Right atrium auricular region (tissue), 2 donors: ENCODE measurements at places on chromosomes 5 and 9. TPM values are rescaled to one million over a fixed set of nuclear protein-coding genes. Genes with fewer than 3 reads are reported as not detected.

GRCh38 chr9:112486221-112487007 lies at the start of gene KIAA1958:
Gene KIAA1958, plus strand, starts transcription at chr9:112486827. Its CDS starts 87,254 bp downstream, at chr9:112574081.
- H3K27me3 ChIP-seq: no peaks in the 10 kb centered on the region
- peak within 1 kb of the TSS; percentile 62 for H3K27ac ChIP-seq
- no peaks in the 10 kb centered on the region for H3K36me3 ChIP-seq
- DNase-seq: peak; percentile 69

GRCh38 chr9:7802666-7803065 lies 3.1 kb upstream of the DMAC1 start:
- H3K27me3 ChIP-seq: no peaks in the 10 kb centered on the region
- H3K27ac ChIP-seq: no peak overlapping the region
- H3K4me1 ChIP-seq: no peaks in the 10 kb centered on the region
- no peak overlapping the region for H3K4me3 ChIP-seq
- no peaks in the 10 kb centered on the region for H3K36me3 ChIP-seq
- DNase-seq: no peak

- H3K4me1 ChIP-seq: peaks cover 45% of the 10 kb centered on the region
- no peak overlapping the region for H3K4me3 ChIP-seq
- H3K36me3 ChIP-seq: no peaks in the 10 kb centered on the region
Measured at GRCh38 chr5:147504535-147504934, 5.3 kb downstream of the DPYSL3 start.

GRCh38 chr9:99023231-99023630 lies 79.5 kb downstream of the COL15A1 start:
- no peak overlapping the region for H3K4me3 ChIP-seq
- H3K27me3 ChIP-seq: no peaks in the 10 kb centered on the region
- peak overlapping the region; percentile 54 for H3K27ac ChIP-seq
- H3K4me1 ChIP-seq: no peaks in the 10 kb centered on the region
- peaks cover 5% of the 10 kb centered on the region for H3K36me3 ChIP-seq

DNA sequence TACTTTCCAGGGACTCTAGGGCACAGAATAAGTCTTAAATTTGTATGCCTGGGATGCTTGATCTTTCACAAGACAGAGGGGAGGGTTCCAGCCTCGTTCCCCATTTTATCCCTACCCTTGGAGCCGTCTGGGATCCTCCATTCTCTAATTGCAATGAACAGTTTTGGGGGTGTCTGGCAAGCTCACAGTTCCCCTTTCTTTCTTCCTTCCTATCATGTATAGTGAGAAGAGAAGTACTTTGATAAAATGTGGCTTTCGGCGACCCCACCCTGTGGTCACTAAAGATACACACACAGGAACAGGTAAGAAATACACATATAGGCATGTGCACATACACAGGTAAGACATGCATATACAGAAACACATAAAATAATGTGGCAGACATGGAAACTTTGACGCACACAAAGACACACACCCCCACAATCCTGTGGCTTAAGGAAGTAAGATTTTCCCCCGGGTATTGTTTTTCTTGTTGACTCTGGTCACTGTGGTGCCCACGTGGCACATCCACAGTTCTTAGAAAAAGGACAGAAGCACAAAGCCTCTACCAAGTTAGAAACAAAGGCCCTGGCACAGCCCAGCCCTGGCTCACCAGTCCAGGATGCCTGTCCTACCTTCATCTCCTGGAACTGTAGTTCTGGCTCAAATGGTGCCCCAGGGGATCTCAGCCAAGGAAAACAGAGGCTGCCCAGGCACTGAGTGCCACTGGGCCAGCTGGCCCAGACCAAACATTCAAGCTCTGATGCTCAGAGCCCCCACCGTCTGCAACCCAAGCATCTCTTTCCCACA lies 6.3 kb upstream of the SMU1 start:
- no peak overlapping the region for H3K27ac ChIP-seq
- no peaks in the 10 kb centered on the region for H3K27me3 ChIP-seq
- peaks cover 12% of the 10 kb centered on the region for H3K4me1 ChIP-seq
- no peaks in the 10 kb centered on the region for H3K36me3 ChIP-seq
- no peak overlapping the region for H3K4me3 ChIP-seq

- no peaks in the 10 kb centered on the region for H3K27me3 ChIP-seq
- no peak overlapping the region for H3K4me3 ChIP-seq
- no peaks in the 10 kb centered on the region for H3K36me3 ChIP-seq
- no peak overlapping the region for H3K27ac ChIP-seq
Measured at GRCh38 chr5:106862450-106863193, 808.1 kb downstream of the EFNA5 start.

DNA sequence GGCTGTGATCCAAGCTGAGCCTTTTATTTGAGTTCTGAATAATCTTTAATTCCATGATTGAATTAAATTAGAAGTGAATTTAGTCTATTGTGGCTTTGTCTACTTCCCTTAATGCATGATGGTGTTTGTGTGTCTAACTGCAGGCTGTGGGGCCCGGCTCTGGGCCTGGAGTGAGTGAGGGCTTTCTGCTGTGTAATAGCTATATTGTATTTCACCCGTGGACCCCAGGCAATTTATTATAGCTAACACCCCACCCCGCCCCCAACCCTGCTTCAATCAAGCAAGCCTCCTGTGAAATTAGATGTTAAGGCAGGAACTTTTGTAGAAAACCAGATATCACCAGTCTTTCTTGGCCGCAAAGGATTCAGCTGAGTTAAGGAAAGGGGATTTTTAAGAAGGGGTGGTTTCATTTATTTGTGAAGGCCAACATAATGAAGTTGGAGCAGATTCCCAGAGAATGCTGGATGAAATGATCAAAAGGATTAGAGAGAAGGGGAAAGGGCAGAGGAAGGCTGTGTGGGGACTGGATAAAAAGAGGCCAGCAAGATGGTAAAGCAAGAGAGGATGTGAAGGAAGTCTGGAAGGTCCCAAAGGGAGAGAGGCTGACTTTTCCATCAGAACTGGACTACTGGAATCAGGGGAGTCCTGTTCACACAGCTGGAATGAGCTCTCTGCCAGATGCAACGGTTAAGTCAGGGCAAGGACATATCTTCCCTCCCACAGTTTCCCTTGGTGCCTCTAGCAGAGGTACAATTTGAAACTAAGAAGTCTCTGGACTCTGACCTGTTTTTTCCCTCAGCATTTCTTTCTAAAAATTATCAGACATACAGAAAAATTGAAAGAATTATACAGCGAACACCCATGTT lies 125.3 kb upstream of the SAP30L start:
- no peak overlapping the region for H3K4me3 ChIP-seq
- no peak overlapping the region for H3K27ac ChIP-seq
- no peak for DNase-seq
- no peaks in the 10 kb centered on the region for H3K36me3 ChIP-seq

GRCh38 chr5:8729437-8729836 lies 816.4 kb downstream of the SEMA5A start:
- no peak for DNase-seq
- H3K4me1 ChIP-seq: no peaks in the 10 kb centered on the region
- H3K27ac ChIP-seq: no peak overlapping the region
- H3K4me3 ChIP-seq: no peak overlapping the region

DNA sequence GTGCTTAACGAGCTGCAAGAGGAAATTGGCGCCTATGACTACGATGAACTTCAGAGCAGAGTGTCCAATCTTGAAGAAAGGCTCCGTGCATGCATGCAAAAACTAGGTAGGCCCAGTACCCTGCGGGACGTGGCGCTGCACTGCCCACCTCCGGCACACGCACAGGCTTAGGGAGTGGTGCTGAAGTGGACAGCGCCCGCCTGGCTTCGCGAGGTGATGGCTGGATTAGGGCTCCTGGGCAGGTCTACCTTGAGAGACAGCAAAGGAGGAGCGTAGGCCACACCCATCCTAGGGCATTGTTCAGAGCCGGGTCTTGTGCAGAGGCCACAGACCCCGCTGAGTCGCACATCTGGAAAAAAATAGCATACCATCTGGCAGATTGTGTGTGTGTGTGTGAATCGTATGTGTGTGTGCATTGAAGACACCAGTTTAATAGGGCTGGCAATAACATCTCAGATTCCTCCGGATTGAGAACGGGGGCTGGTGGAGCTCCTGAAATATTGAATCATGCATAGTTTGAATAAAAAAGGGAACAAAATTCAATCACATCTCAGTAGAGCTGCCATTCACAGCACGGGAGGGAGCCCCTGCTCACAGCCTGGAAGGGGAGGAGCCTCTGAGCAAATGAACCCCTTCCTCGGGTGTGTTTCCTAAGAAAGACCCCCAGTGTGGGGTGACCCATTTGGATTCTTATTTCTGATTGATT lies 11.1 kb downstream of the OLFM1 start:
- no peaks in the 10 kb centered on the region for H3K36me3 ChIP-seq
- no peak overlapping the region for H3K27ac ChIP-seq
- peaks cover 10% of the 10 kb centered on the region for H3K4me1 ChIP-seq
- H3K4me3 ChIP-seq: no peak overlapping the region
- no peak for DNase-seq

DNA sequence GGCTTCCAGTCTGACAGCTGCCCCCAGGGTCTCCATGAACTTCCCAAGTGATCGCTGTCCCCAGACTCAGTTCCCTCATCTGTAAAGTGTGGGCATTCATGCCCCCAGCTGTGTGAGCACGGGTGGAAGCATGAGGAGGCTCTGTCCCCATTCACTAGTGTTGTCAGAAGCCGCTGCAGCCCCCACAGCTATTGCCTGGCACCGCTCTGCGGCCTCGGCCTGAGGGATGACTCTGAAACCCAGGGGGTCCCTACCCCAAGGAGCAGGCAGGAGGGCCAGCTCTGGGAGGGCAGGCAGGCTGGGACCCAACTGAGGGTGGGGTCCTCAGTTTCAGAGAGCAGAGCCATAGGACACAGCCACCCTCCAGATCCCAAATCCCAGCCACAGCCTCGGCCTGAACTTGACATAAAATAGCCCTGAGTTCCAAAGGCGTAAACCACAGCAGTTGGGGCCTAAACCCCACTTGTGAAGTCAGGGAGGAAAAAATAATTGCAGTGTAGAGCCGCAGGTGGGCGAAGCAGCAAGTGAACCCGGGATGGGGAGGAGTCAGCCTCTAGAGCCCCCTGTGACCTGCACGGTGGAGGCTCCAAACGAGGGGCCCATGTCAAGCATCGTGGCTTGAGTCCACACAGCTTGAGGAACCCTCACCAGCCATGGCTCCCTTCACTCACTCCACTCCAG lies 66.0 kb upstream of the ADAMTS2 start:
- H3K4me1 ChIP-seq: no peaks in the 10 kb centered on the region
- H3K36me3 ChIP-seq: no peaks in the 10 kb centered on the region
- H3K4me3 ChIP-seq: no peak overlapping the region
- H3K27me3 ChIP-seq: no peaks in the 10 kb centered on the region
- H3K27ac ChIP-seq: no peak overlapping the region

DNA sequence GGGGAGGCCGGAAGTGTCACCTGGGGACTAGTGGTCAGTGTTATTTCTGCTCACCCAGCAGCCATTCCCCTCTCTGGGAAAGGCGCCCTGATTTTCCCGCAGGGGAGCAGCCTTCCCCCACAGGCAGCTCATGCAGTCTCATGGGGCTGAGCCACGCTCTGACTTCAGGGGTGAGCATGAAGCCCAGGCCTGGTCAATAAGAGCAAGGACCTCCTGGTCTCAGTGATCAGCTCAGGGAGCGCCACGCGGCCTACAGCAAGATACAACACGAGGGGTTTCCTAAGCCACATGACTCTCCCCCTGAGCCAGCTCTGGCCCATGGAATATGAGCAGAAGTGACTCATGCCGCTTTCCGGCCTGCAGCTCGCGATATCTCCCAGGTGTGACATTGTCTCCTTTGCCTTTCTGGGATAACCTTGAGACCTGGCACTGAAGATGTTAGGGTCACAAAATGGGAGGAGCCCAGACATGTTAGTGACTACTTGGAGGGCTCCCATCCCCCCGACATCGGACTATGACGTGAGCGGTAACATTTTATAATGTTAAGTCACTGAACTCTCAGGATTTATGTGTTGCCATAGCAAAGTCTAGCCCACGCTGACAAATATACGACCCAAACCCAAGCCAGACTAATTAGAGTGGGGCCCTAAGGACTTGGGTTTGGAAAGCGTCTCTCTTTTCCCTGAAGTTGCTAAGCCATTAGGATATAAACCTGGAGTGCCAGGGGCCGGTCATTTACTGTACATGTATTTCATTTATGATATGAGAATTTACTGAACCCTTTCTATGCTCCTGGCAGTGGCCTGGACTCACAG lies 46.5 kb upstream of the GFPT2 start:
- no peaks in the 10 kb centered on the region for H3K4me1 ChIP-seq
- H3K36me3 ChIP-seq: no peaks in the 10 kb centered on the region
- no peak for DNase-seq
- no peaks in the 10 kb centered on the region for H3K27me3 ChIP-seq
- H3K4me3 ChIP-seq: no peak overlapping the region

The PCDHGB3 gene
- 5.4 TPM for total RNA-seq

The STXBP1 gene
- 44.9 TPM for total RNA-seq

The TMEM252 gene
- total RNA-seq: not detected

The GGTA1 gene
- 11.6 TPM for total RNA-seq

The SETX gene
- total RNA-seq: 32.3 TPM

The GNG10 gene
- 44.5 TPM for total RNA-seq

The FAM221B gene
- not detected for total RNA-seq

The LEAP2 gene
- total RNA-seq: 1.1 TPM

The TLX3 gene
- not detected for total RNA-seq

The ARID3C gene
- total RNA-seq: not detected

The PCDHGC4 gene
- 1.7 TPM for total RNA-seq

The CFAP77 gene
- total RNA-seq: 8.6 TPM

The LHX2 gene
- total RNA-seq: not detected
